ENCODE measurements at places on chromosomes 6 and 20. TPM values are rescaled to one million over a fixed set of nuclear protein-coding genes. Genes with fewer than 3 reads are reported as not detected.

GRCh38 chr6:66161546-66162108, 454.6 kb upstream of the EYS start:
- no peak for DNase-seq

Gene TMEM244
- not detected for total RNA-seq

Gene SNPH
- 3.0 TPM for total RNA-seq

Gene PI16
- 1.1 TPM for total RNA-seq
